ENCODE measurements at places on chromosomes 7 and 10.

DNA sequence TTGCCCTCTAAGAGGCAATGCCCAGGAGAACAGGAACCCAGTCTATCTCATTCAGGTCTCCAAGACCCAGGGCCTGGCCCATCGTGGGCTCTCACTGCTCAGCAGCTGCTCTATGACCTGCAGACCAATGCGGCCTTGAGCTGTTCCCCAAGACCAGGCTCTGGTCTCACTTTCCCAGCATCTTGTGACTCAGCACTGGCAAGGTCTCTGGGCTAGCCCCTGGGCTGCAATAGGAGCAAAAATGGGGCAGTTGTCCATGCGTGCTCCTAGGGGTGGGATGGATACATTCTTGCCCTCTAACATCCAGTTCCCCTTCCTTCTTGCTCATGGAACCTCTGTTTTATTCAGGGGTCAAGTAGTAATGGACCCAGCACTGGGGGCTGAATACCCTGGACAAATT lies 13.5 kb downstream of the GCK start:
- DNase-seq: peak; percentile 1

DNA sequence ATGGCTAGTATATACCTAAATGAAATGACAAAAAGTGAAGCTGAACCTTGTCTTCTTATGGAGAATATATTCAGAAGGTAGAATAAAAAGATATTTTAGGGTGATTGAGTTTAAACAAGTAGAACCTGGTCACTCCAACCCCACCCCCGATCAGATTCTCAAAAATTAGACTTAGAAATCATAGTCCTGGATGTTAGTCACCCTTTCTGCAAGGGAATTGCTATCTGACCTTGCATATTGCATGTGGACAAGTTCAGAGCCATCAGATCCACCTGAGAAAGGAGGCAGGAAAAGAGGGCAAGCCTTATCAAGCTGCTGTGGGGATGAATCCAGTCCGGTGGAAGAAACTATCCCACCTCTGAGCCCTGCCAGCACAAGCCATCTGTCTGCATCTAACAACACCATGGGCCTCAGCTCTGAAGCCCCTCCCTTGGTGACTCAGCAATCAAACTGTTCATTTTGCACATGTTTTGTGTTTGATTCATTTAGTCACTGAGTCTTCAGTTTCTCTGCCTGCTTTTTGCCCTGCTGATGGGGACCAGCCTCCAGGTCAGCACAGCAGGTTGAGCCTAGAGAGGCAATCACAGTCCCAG lies 727.3 kb downstream of the AUTS2 start:
- DNase-seq: no peak

DNA sequence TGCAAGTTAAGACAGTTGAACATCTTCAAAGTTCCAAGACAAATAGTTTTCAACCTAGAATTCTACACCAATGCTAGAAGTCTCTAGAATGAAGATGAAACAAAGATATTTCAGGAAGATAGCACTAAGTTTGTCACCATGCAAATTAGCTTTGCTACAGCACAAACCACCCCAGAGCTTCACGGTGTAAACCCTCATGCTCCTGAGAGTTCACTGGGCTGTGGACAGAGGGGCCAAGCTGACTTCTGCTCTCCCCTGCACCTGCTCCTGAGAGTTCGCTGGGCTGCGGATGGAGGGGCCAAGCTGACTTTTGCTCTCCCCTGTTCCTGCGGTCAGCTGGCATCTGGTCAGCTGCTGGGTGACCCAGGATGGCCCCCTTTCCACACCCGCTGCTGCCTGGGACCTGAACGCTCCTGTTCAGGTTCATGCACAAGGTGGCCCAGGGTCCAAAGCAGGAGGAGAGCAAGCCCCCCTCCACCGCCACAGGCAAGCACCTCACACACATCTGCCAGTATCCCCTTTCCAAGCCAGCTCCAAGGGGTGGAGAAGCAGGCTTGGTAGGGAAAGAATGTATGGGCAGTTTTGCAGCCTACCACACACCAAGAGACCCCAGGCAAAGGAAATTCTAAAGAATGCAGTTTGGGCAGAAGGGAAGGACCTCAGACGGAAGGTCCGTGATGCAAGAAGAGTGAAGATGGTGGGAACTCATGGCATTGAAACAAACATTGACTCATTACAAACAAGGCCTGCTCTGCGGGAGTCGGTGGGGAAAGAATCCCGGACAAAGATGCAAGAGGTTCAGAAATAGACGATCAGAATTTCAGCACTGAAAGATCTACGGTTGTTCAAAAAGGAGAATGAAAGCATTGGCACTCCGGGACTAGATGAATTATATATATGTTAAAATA lies 137.8 kb upstream of the PPP2R2D start:
- no peak for DNase-seq

GRCh38 chr10:116691635-116692034 lies 50.7 kb downstream of the HSPA12A start:
- no peak for DNase-seq

GRCh38 chr7:122919643-122920181 lies 33.5 kb upstream of the CADPS2 start:
- DNase-seq: no peak

Data from iPS-NIHi11 (cell line).